M059J (cell line): ENCODE measurements at places on chromosomes 7 and 10.

GRCh38 chr7:73954861-73955260 lies 73.1 kb upstream of the ELN start:
- no peak for DNase-seq

DNA sequence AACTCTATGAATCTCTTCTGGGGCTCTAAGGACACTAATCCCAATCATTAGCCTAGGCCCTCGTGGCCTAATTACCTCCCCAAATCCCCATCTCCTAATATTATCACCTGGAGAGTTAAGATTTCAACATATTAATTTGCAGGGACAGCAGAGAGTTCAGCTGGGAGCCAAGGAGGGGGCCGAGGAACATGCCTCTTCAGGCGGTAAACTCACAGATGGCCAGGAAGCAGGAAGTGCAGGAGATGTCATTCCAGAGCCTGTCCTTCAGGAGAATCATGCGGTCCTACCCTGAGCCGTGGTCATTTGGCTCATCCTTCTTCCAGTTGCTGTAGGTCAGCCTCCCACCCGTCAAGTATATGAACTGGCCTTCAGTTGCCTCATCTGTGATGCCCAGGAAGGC lies 21.9 kb upstream of the SFTPA2 start:
- no peak for DNase-seq

DNA sequence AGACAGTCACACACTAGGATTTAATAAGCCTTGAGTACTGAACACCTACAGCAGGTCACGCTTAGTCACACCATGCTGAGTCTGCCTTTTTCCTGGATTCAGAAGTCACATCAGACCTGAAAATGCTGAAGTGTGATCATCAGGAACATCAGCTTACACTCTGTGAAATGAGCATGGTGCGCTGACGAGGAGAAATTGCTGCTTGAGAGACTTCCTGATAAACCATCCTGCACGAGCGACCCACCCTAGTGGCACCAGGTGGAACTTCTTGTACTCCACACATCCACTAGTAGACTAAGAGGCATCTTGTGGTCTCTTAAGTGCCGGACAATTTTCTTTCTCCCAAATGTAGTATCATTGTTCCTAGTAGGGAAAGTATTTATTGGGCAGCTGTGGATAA lies 51.8 kb upstream of the MRLN start:
- DNase-seq, result no peak

- DNase-seq, result no peak
These were observed 369.9 kb upstream of the KCND2 start for GRCh38 chr7:119903085-119903484.

- DNase-seq, result no peak
These were observed 3.0 kb upstream of the AQP1 start for GRCh38 chr7:30908681-30909080.

DNA sequence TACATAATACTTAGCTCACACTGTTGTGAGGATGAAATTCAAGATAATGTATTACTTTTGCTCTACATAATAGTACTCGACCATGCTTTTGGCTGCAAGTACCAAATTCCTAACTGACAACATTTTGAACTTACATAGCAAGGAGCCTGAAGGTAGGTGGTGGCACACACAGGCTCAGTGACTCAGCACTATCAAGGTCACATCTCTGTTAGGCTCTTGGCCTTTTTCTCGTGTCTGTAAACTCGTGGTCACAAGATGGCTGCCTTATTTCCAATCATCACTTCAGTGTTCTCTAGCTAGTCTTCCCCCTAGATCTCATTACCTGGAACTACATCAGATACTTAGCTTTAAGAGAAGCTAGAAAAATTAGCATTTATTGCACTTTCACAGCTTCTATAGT lies 61.4 kb upstream of the ABCB5 start:
- DNase-seq, result peak; percentile 25

DNA sequence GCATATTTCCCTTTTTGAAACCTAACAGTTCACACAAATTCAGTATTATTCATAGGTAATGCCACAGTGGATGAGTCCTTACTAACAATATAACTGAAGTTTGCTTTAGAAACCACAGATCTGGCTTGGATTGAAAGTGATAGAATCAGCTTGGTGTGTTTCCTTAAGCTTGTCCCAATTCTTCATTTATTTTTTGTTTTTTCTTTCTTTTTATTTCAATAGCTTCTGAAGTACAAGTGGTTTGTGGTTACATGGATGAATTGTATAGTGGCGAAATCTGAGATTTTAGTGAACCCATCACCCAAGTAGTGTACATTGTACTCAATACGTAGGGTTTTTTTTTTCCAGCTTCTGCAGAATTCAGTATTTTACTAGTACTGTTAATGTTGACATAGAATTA lies 518.2 kb upstream of the SEMA3D start:
- no peak for DNase-seq

DNA sequence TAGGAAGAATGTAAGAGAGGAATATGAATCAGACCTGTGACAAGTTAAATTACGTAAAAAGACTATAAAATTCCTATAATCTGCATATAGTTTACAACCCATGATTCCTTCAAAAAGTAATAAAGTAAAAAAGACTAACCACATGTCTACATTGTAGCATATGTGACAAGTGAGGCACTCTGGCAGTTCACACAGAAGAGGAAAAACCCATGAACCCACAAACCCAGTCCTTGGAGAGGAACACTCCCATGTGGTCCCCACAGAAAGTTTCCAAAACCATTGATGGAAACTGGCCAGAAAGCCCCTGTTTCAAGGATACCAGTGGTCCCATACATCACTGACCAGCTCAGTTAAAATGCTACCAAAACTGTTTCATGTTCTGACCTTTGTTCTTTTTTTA lies 15.7 kb downstream of the KDM7A start:
- DNase-seq, result no peak

- no peak for DNase-seq
These were observed 104.7 kb downstream of the CDH23 start for GRCh38 chr10:71501402-71501801.

DNA sequence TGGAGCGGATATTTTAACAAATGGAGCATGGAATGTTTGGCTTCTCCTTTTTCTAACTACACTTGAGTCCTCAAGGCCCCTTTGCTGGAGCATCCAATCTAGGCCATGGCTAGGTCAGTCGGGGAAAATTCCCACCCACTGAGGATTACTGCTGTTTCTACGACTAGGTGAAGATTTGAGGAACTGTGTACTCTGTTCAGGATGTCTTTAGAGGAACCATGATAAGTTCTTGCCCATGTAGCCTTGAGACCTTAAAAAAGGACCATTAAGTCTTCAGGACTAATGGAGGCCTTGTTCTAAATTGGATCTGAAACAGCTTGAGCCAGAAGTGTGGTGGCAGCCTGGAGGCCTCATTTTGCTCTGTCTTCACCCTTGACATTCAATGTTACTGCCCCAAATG lies 6.2 kb downstream of the AGK start:
- DNase-seq, result no peak

GRCh38 chr7:83449781-83450180 lies 199.2 kb downstream of the SEMA3E start:
- DNase-seq, result no peak

DNA sequence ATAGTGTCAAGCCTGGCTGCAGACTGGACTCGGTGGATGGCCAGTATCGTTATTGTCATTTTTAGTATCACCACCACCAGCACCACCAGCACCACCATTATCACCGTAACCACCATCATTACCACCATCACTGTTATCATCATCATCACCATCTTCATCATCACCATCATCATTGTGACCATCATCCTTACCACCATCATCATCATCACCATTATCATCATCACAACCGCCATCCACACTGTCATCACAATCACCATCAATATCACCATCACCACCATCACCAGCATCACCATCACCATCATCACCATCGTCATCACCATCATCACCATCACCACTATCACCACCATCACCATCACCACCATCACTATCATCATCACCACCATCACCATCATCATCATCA lies 65.6 kb downstream of the FOXL3 start:
- no peak for DNase-seq

GRCh38 chr7:36564489-36564888 lies 159.8 kb downstream of the AOAH start:
- no peak for DNase-seq

DNA sequence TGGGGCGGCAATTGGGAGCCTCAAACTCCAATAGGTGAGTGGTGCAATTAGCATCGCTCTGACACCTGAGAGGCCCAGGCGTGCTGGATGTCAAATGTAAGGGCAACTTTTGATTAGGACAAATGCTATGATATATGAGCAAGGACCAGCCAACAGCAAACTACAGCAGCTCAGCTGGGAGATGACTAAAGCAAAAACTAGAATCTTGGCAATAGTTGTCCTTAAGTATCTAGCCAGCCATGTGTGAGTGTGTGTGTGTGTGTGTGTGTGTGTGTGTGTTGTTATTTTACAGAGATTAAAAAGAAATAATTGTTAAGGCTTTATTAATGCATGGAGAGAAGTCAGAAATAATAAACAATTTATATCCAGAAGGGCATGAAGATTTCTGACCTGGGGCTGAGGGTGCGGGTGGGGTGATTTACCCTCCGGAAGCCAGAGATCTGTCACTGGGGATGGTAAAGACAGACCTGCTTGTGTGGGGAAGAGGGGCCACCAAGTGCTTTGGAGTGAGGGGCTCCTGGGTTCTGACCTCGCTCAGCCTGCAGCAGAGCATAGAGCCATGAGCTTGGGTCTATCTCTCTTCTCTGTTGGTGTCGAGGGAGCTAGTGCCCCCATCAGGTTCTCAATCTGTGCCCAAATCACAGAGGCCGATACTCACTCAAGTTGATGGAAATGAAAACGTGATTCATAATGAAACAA lies 77.3 kb downstream of the EMX2 start:
- DNase-seq, result no peak

GRCh38 chr7:98862203-98862602 lies 7.6 kb downstream of the TMEM130 start:
- DNase-seq, result no peak

DNA sequence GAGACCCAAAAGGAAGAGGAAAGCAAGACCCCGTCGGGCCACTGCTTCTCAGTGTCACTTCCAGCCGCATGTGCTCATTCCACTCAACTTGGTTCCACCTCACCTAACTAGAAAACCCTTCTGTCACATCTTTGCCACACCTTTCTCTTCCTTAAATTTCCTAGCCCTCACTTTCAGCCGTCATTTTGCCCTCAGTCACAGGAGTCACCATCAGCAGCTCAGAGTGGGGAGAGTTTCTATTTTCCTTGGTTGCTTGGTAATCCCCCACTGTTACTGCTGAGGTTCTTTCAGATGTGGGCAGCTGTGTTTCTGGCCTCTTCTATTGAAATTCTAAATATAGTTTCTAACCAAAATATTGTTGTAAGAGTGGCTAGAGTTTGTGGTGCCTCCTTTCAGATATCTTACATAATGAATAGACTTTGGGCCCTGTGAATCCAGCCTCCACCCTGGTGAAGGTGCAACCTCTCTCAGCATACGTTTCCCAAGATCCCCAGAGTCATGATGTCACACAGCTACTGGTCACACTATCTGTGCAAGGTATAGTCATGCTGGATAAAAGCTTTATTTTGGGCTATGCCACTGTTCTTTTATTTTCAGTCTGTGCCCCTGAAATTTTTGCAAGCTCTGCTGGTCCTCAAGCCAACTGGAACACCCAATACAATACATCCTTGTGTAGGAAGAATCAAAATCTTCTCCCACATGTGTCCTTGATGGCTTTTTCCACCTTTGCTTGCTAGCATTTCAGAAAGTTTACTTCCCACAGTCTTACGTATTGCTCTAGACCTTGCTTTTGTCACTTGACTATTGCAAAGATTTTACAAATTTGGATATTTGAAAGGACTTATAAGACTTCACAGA lies 9.2 kb downstream of the AGBL3 start:
- no peak for DNase-seq

DNA sequence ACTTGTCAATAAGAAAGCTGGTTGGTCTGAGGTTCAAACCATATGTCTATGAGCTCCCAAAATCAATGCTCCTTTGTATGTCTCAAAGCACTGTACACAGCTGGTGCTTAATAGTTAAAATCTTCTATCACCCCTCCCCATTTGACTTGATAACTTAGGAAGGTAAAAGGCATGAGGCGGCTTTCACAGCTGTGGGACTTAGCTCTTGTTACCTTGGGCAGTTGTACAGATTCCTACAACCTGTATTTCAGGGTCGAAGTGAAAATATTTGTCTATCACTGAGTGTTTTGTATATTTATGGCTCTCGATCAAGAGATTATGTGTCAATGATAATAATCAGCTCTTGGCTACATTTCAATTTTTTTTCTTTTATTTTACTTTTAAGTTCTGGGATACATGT lies 992 bp upstream of the KIFBP start:
- DNase-seq, result no peak

- peak; percentile 38 for DNase-seq
These were observed at the start of gene ATRNL1 for GRCh38 chr10:115093286-115093775. Gene ATRNL1, plus strand, starts transcription at chr10:115093365. Its CDS starts 386 bp downstream, at chr10:115093751.

- DNase-seq, result no peak
These were observed 317.9 kb upstream of the ZNF32 start for GRCh38 chr10:43966571-43966965.

GRCh38 chr10:21196822-21197395 lies 299.8 kb upstream of the NEBL start:
- DNase-seq, result no peak

DNA sequence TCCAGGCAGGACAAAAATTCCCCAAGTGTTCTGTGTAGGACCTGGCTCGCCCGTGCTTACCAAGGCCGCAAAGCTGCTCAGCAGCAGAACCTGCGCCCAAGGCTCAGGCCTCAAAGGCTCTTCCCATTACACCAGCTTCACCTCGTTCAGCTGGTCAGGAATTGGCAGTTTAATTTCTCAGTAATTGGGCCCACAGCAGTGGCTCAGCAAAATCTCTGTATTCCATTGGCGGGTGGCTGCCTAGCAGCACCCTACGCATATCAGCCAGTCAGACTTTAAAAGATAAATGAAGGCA lies 5.8 kb downstream of the FZD9 start:
- no peak for DNase-seq

GRCh38 chr7:30787486-30787885 lies 16.3 kb downstream of the MINDY4 start:
- DNase-seq, result no peak

- peak; percentile 59 for DNase-seq
These were observed 1168.4 kb downstream of the GATA3 start for GRCh38 chr10:9222917-9223316.

- DNase-seq, result no peak
These were observed 240.3 kb downstream of the GATA3 start for GRCh38 chr10:8294779-8295178.

DNA sequence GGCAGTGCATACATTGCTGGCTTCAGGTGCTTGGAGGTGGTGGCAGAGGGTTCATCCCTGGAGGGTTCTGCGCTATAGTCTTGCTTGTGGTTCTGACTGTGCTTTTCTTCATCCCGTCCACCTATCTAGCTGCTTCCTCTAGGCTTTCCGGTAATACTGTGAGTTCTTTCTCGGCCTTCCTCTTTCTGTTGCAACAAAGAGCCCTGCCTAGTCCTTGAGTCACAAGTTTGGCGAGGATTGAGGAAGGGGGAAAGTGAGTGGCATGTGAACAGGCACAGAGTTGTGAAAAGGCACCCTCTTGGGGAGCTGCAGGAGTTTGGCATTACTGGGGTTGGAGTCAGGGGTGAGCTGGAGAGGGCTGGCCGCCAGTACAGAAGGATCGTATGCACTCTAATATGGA lies 123.0 kb downstream of the SH2D4B start:
- no peak for DNase-seq

DNA sequence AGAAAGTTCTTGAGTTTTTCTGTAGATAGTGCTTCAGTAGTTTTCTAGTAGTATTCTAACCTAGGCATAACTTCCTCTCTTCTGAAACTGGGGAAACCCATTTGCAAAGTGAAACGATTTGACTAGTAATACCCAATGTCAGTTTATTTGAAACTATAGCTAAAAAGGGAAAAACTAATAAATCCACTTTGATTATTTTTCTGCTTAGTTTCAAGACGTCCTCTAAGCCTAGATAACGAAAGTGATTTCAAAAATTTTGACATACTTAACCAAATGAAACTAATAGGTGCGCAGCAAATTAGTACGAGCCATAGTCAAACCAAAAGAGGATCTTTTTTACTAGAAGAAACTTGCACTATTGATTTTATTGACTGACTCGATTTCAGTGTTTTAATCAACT lies 9.8 kb upstream of the SP8 start:
- DNase-seq, result no peak
